GDM1 (cell line): ENCODE measurements at places on chromosomes 3 and 15.

DNA sequence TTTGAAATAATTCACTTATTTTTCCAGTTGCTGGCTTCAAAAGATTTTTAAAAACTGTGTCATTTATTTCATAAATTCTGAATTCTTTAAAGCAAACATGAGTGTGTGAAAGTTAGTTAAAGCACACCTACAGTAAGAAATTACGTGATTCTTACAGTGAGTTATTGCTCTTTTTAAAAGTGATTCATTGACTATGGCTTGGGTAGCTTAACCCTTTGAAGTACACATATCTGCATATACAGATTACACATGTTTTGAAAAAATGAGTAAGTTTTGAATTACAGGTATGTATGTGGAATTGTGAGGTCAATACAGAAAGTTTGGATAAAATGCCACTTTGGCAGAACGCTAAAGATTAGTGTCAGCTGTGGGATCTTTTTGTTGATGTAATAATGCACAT lies 64.5 kb upstream of the MBNL1 start:
- no peak for DNase-seq

- DNase-seq, result no peak
Observed at GRCh38 chr3:45896956-45897355, 10.6 kb downstream of the CCR9 start.

DNA sequence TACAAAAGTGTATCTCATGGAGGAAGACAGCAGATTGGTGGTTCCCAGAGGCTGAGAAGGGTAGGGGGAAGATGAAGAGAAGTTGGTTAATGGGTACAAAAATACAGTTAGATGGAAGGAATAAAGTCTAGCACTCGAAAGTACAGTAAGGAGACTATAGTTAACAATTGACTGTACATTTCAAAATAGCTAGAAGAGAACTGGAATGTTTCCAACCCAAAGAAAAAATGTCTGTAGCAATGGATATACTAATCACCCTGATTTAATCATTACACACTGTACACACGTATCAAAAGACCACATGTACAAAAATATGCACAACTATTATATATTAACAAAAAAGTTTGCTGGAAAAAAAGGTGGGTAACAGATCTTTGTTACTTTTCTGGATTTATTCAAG lies 57.3 kb downstream of the THRB start:
- no peak for DNase-seq

DNA sequence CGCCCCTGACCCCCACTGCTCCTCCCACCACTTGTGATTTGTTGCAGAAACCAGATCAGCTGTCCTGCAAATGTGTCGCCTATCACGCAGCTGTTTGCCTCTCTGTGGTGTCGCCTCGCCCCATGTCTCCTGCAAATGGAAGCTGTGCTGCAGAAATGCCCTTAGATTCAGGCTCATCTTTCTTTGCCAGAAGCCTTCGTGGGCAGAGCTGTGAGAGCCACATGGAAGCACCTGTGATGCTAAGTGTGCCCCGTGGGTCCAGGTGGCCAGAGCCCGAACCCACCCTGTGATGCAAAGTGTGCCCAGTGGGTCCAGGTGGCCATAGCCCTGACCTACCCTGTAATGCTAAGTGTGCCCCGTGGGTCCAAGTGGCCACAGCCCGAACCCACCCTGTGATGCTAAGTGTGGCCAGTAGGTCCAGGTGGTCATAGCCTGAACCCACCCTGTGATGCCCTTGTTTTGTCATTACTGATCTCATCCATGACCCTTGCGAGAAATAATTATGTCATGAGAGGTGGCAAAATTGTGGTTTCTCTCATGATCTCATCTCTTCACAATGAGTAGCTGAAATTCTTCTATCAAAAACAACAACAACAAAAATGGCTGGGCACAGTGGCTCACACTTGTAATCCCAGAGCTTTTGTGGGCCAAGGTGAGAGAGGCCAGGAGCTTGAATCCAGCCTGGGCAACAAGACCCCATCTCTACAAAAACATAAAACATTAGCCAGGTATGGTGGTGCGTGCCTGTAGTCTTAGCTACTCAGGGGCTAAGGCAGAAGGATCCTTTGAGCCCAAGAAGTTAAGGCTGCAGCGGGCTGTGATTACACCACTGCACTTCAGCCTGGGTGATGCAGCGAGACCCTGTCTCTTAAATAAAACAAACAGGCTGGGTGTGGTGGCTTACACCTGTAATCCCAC lies 187.4 kb downstream of the GOLGA6L6 start:
- DNase-seq, result no peak

GRCh38 chr3:11078826-11079515 lies 75.3 kb upstream of the HRH1 start:
- DNase-seq, result peak; percentile 20

- DNase-seq, result no peak
Observed at GRCh38 chr3:58586776-58587192, 9.6 kb upstream of the FAM107A start.

GRCh38 chr3:106119614-106120082 lies 250.8 kb upstream of the CBLB start:
- no peak for DNase-seq

DNA sequence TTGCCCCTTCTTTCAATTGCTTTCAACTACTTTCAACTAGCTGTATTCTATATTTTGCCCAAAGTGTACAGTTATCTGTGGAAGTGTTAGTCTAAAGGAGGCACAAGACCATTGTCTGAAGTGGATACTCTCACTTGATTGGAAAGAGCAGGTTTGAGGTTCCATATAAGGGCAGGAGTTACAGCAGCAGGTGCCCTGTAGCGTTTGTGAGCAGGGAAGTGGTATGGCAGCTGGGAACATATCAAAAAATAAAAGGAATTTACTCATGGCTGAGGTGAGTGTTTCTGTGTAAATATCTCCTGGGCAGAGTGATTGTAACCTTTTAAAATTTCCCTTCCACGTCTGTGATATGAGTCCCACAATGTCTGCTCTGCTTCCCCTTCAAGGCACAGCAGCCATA lies 38.5 kb upstream of the DNAJC13 start:
- DNase-seq, result no peak

DNA sequence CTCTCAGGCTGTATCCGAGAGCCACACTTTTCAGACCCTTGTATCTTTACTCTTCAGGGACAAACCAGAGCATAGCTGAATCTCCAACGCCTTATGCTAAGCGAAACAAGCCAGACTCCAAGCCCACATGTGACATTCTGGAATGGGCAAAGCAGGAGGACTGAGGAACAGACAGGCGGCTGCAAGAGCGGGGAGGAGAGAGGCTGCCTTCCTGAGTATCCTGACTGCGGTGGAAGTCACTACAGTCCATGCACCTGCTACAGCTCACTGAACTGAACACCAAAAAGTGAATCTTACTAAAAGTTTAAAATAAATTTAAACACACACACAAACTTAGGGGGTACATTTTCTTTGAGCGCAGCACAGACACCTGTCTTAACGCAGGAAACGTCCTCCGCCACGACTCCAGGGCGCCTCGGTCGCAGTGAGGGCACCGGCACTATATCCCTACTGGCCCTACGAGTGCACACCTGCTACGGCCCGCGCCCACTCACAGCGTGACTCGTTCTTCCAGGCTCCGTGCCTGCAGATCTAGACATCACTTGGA lies 1.4 kb downstream of the CYFIP1 start:
- no peak for DNase-seq

DNA sequence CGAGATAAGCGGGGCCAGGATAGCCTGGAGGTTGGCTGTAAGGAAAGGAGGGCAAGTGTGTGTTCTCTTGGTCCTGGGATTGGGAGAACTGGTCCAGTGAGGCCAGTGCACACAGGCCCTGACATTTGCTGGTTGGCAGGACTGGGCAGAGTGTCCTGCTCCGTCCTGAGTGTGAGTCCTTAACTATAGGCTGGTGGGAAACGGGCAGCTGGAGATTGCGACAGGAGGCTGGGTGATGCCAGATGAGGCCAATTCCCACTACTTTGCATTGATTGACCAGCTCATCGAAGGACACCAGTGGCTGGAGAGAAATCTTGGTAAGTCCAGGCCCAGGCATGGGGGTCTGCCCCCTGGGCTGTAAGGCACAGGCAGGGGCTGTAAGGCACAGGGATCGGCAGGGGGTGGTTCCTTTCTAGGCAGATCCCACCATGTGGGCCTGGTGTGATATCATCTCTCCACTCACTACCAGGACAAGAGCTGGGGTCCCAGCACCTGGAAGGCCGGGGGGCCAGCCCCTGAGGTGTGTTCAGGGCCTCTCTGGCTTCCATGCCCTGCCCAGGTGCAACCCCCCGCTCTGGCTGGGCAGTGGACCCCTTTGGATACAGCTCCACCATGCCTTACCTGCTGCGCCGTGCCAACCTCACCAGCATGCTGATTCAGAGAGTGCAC lies 3.2 kb downstream of the MAN2A2 start:
- DNase-seq, result no peak

DNA sequence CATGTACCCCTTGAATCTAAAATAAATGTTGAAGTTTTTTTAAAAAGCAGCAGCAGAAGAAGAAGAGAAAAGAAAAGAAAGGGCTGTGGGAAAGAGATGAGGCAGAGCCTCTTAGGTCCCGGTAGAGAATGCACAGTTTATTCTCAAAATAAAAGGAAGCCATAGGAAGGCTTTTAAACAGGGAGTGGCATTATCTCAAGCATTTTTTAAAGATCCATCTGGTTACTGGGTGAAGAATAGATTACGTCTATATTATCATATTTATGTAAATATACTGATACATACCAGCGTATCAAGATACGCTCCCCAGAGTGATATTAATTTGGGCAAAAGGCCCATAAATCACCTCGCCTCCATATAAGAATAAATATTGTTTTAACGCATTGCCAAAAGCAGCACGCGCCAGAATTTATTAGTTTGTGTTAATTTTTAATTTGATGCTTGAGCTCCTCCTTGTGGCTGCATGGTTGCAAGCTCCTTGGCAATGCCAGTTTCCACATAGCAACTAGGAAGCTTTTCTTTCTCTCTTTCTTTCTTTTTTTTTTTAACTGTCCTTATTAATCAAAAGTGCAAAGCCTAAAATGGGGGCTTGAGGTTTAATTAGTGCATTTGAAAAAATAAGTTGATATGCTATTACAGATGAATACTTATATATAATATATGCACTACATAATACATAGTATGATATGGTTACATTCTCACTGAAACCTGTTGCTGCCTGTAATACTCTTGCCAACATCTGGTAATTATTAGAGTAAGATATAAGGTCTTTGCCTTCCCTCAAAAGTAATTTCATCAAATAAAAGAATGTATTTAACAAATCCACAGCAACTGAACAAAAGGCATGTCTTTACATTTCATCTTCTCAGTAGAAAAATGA lies 242.8 kb upstream of the UBE2E2 start:
- no peak for DNase-seq

DNA sequence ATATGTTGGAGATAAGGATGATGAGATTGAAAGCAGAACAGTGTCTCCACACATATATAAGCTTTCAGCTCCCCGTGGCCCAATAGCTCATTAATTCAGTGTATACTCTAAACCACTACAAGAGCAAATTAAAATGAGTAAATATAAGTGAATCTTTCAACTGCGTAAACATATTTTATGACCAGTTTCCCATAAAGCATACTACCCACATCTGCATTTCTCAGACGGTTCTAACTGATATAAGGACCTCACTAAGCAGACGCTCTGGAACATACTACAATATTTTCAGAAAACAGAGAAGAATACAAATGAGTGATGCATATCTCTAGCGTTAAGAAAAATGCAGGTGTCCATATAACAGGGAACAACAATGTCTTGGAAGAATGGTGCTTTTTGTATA lies 73.2 kb downstream of the INO80 start:
- no peak for DNase-seq

DNA sequence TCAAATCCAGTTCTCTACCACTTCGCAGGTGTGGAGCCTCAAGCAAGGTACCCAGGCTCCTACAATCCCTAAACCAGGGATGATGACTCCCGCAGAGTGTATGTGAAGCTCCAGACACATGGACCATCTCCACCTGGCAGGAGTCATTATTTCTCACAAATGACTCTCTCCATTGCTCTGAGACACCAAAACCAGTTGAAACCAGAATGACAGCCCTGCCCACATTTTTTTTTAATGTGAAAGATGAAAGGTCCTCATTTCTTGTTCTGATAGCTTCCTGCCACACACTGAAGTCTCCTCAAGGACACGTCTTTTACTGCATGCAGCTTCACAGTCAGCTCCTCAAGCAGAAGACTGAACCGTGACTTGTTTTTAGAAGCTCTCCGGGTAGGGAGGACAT lies 61.4 kb upstream of the ZBTB38 start:
- DNase-seq, result no peak

GRCh38 chr3:126113238-126113555 lies 29.3 kb upstream of the SLC41A3 start:
- no peak for DNase-seq

DNA sequence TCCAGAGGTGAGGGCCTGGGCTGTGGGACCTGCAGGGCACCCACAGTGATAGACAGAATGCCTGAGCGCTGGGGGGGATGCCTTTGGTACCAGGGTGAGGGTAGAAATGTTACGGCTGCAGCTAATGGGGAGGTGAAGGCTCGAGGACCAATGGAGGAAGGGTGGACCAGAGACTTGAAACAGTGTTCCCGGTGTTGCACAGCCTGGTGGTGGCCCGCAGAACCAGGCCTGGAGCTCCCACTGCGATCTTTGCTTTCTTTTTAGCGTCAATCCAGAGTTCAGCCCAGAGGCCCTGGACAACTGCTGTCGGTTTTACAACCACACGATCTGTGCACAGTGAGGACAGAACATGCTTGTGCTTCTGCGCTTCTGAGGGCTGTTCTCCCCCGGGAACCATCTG lies 36.8 kb upstream of the PDE8A start:
- no peak for DNase-seq

- DNase-seq, result no peak
Observed at GRCh38 chr3:111980716-111981456, 2.1 kb downstream of the ABHD10 start.

DNA sequence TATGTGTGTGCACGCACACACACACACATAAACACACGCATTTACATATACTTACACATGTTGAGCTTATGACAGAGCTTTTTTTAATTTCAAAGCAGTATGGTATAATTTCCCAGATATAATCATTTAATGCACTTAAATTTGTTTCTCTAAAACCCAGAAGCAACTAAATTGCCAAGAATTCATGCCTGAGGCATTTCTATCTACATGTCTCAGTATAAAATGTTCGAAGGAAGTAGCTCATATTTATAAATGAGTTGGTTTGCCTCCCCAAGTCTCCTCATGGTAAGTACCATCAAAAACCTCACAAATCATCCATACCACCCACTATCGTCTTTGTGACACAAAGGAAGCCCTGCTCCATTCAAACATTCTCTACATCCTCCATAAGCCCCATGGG lies 130.6 kb downstream of the RPL22L1 start:
- no peak for DNase-seq

DNA sequence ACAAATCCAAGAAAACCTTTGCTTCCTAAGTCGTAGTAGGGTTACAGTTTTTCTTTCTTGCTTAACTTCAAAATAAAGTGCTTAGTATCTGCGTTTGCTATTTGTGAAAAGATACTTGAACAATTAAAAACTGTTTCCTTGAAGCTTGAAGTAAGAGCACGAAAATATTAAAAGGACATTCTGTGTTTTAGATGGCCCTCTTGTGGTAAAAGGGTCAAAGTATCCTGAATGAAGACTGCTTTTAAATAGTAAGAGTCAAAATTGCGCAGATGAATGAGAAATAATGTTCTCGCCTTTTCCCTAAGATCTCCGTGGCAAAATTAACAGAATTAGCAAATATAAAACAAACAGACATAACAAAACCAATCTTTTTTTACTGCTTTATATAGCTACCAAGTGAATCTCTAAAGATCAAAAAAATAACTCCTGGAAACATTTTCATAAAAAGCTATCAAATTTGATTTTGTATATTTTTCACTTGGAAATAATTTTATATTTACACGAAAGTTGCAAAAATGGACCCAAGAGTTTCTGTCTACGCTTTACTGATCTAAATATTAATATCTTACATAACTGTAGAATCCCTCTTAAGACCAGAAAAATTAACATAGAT lies 175.4 kb downstream of the MBNL1 start:
- no peak for DNase-seq

- DNase-seq, result no peak
Observed at GRCh38 chr3:109696932-109697331, 359.6 kb upstream of the DPPA4 start.
